ENCODE measurements at places on chromosomes 2 and 18.

GRCh38 chr2:100524331-100524730 lies 38.5 kb upstream of the PDCL3 start:
- no peak for DNase-seq

DNA sequence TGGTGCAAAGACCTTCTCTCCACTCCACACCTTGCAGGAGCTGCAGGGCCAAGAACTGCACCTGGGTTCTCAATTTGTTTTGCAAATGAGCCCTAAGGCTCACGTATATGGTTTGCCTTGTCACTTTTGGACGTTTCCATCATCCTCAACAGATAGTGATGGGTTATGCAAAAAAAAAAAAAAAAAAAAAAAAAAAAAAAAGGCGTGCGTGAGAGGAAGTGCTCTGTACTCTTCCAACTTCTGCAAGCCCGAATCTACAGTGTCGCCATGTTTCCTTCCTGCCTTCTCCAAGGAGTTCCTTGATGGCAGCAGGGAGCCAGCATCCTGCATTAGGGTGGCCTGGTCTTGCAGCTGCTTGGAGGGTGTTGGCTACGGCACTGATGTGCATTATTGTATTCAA lies 4.0 kb upstream of the INHBB start:
- no peak for DNase-seq

DNA sequence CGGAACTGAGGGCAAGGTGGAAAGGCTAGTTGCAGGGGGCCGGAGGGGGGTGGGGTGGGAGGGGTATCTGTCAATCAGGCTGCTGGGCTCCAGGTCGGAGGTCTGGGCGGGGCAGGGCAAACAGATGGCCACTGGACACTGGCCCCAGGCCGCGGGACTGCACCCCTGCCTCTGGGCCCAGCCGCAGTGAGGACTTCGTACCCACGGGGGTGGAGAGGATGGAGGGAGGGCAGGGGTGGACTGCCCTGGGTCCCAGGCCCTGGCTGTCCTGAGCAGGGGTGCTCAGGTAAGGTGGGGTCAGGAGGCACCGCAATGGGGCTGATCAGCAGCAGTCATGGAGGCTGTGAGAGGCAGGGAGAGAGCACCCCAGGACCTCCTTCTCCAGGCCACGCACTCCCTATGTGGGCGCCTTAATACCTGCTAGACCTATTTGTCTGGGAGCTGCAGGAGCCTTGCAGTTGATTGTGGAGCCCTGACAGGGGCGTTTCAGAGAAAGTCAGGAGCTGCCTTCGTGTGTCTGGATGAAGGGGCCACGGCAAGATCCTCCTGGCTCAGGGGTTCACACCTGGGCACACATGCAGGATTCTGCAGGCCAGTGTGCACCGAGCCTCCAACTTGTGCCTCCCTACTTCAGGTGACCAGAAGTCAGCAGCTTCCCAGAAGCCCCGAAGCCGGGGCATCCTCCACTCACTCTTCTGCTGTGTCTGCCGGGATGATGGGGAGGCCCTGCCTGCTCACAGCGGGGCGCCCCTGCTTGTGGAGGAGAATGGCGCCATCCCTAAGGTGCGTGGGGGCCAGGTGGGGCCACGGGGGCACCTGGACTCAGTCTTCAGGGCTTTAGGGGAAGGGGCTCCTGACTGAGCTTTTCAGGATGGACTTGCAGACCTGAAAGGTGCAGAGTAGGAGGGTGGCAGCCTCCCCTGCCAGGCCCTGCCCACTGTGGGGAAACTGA lies 1.5 kb downstream of the CTDSP1 start:
- no peak for DNase-seq

- no peak for DNase-seq
Measured at GRCh38 chr2:110866466-110866865, 134.1 kb downstream of the ACOXL start.

DNA sequence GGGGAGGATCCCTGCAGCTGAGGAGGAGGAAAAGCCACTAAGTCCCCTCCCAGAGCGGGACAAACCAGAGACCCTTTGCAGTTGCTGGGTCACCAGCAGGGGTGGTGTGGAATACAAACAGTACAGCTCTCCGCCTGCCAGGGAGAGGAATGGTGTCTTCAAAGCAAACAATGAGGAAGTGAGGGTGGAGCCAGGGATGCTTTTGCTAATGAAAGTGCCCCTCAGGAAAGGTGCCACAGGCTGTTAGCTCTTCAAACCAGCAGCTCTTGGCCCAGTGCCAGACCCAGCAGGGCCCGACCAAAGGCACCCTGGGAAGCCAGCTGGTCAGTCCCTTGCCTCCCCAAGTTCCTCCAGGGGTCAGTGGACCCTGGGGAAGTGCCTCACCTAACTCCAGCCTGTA lies 102.8 kb downstream of the HIBCH start:
- DNase-seq: no peak

DNA sequence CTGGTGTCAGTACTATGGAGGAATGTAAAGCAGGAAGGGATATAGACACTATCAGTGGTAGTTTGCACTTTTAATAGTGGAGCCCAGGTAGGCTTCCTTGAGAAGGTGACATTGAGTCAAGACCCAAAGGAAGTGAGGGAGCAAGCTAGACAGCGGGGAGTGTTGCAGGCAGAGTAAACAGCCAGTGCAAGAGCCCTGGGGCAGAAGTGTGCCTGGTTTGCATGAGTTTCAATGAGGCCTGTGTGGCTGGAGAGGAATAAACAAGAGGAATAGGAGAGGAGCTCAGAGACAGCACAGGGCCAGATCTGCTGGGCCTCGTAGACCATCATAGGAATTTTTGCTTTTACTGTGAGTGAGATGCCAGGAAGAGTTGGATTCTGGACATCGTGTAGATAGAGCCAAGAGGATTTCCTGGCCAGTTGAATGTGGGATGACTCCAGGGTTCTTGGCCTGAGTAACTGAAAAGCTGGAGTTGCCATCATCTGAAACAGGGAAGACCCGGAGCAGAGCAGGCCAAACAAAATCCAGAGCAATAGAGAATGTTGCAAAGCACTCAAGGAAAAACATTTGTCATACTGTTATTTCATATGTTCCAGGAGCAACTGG lies 102.5 kb downstream of the SP3 start:
- no peak for DNase-seq

- DNase-seq: no peak
Measured at GRCh38 chr2:69055688-69056470, 42.9 kb downstream of the ANTXR1 start.

DNA sequence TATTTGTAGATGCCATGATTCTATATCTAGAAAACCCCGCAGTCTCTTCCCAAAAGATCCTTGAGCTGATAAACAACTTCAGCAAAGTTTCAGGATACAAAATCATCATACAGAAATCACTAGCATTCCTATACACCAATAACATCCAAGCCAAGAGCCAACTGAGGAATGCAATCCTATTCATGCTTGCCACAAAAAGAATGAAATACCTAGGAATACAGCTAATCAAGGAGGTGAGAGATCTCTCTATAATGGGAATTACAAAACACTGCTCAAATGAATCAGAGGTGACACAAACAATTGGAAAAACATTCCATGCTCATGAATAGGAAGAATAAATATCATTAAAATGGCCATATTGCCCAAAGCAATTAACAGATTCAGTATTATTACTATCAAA lies 551.4 kb upstream of the SLC39A10 start:
- DNase-seq: no peak

- no peak for DNase-seq
Measured at GRCh38 chr18:78821396-78821795, 158.2 kb upstream of the SALL3 start.

GRCh38 chr2:47654790-47655562 lies 128.0 kb upstream of the MSH6 start:
- no peak for DNase-seq

DNA sequence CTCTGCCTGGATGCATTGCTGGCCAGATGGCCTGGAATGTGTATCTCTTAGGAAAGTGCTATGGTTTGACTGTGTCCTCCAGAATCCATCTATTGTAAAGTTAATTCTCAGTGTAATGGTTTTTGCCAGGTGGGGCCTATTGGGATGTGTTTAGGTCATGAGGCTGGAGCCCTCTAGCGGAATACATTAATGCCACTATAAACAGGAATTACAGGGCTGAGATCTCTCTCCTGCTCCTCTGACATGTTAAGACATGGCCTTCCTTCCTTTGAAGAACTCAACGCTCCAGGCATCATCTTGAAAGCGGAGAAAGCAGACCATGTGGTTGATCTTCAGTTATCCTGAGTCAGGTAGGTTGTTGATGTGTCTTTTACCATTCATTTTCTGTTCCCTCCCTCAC lies 276.4 kb downstream of the RPIA start:
- DNase-seq: no peak

DNA sequence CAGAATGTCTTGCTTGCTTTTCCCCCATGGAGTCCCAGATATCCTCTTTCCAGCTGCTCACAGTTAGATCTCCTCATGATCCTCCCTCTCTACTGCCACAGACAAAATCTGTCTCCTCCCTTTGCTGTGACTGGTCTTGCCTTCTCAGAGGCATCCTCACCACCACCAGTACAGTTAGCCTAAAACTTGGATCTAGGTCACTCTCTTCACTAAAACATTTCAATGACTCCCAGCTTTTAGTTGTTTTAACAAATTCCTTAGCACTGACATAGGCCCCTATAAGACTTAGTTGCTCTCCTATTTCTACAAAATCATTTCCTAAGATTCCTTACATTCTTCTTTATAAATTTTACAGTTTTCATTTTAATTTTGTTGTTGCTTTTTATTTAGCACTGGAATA lies 734.2 kb upstream of the CHAC2 start:
- no peak for DNase-seq

GRCh38 chr2:216004697-216005283 lies 8.6 kb downstream of the MREG start:
- DNase-seq: no peak

DNA sequence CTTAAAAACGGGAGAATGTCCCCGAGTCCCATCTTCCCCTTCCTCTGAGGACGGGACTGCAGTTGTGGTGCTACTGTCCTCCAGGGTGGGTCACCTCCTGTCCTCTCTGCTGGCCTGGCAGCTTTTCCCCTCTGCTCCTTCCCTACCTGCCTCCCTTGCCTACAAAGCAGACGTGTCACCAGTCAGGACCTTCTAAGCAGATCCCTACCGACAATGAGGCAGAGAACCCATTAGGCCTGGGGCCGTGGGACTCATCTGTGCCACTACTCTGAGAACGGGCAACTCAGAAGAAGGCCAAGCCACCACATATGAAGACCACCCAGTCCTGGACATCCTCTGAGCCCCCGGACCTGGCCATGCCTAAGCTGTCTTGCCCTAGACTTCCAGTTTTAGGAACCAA lies 103.0 kb upstream of the TEX51 start:
- no peak for DNase-seq

DNA sequence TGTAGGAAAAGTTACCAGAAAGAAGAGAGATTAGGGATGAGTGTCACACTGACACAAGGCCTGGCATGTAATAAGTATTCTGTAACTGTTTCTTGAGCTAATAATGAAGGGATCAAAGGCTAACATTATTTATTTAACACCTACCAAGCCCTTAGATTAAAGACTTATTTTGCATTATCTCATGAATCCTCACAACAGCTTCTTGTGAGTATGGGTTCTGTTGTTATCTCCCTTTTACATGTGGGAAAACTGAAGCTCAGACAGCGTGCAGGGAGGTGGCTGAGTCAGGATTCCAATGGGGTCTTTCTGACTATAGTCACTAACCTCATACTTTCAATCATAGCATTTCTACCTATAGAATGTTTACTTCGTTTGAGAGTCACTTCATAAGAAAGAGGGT lies 79.0 kb upstream of the PROKR1 start:
- no peak for DNase-seq

DNA sequence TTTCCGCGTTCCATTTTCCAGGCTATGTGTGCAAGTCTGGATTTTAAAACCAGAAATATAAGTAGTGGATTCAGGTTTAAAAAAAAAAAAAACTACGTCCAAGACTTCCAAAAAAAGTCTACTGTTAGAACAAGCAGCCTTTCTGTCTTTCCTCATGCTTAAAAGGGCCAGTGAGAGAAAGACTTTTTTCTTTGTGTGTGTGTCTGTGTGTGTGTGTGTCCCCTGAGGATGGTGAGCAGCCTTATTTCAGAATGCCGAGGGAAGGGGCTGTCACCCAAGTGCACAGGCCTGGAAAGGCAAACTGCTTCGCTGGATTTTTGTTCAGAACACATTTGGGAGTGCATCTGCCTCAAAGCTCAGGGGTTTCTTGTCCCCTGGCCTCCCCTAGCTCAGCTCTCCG lies 98.8 kb downstream of the ZBTB7C start:
- DNase-seq: no peak

DNA sequence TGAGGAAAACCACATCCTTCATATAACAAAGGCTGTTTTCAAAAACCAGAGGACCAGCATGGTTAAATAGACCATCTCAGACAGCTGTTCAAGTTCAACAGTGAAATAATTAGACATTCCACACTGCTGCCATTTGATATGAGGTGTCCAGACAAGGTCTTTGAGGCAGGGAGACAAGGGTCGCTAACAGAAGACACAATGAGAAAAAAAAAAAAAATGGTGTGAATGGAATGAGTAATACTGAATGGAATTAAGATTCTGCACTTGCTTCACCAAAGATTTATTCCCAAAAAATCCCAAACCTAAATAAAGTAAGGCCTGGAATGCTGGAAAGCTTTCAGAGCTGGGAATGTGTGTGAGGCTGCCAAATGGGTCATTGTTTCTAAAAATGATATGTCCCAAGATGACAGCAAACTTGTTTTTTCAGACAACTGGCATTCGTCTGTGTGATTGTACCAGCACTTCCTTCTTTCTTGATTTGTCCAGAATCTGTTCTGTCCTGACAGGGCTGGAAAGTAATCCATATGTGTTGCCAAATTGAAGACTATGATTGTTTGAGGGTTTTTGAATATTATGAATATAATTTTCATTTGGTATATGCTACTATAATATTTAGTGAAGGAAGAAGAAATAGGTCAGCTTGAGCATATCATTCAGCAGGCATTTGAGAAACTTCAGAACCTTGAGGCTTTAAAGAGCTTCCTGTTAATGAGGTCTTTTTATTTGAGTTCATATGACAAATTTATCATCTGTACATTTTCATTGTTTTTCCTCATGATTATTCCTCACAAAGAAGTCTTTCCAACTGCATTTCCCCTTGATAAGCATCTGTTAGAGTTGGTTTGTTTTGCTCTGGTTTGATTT lies 85.2 kb upstream of the ITGA4 start:
- no peak for DNase-seq

DNA sequence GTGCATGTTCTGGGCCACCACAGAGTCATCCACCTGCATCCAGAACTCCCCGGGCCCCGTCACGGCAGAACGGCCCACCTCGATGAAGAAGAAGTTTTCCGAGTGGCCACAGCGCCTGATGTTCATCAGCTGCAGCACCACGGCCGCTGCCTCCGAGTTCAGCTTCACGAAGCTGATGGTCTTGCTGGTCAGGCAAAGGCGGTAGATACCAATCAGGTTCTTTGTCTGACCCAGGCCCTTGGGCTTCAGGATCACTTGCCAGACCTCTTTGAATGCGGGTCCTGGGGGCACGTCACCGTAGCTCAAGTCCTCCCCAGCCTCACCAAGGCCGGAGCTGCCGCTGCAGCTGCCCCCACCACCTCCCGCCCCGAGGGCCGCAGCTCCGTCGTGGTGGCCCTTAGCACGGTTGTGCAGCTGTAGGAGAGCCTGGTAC lies 1.6 kb downstream of the IRS1 start:
- DNase-seq: no peak

Measured in C1 segment of cervical spinal cord (tissue), 14 donors.